Stimulated activated CD8-positive, alpha-beta memory T cell treated with anti-CD3 and anti-CD28 coated beads, Interleukin-4, amount 100 ng/mL, for 4 hours (primary cell): ENCODE measurements at places on chromosomes 6 and 20.

DNA sequence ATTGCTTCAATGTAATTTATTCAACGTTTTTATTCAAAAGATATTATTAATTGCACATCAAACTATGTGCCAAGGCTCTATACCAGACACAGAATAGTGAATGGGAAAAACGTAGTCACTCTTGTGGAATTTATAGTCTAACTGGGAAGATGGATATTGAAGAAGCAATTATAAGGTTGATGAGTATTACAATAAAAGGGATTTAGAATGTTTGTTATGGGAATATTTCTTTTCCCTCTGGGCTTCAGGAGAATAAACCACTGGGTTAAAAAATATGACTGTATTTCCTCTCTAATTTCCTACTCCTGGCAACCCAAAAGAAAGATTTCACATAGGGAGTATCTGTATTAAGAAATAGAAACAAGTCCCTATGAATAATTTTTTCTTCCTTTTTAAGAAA lies 25.1 kb upstream of the UTRN start:
- DNase-seq = no peak

DNA sequence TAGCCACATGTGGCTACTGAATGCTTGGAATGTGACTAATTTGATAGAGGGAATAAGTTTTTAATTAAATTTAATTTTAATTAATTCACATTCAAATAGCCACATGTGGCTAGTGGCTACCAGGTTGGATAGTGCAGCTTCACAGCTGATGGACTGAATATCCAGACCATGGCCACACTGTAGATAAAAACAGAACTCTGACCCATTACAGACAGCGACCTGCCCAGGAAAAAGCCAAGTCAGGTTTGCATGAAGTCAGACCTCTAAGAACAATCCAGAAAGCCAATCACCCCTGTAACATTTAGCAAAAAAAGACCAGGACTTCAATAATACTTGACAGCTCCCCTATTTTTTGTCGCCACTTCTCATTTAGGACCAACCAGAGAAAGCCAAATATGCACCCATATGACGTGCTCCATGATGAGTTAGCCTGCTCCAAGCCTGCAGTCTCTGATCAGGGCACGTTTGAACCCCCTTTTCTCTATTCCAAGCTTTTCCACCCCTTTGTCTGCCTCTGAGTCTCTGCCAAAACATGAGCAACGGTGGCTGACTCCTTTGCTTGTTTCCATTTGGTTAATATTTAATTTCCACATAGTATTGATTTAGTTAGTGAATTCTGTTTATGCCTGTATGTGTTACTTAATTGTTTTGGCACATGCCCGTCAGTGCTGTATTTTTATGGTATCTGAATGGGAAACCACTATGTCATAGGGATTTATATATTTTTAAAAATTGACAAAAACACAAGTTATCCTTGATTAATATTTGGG lies 636.3 kb downstream of the UTRN start:
- no peak for DNase-seq

DNA sequence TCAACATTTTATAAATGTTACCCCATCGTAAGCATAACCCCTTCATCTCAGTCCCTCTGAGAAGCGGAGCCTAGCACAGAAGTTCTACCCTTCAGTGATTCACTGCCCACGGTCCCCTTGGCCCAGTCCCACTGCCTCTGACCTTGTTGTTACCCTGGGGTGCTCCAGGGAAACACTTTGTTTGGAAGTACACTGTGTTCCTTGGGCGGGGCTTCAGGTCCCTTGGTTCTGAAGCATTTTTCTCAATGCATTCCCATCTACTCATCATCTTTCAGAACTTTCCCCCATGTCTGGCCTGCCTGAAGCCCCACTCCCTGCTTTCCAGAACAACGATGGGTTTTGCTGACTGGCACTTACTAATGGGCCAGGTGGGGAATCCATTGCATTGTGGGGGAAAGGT lies 296.2 kb downstream of the FOXA2 start:
- DNase-seq = no peak

- no peak for DNase-seq
These were observed 219.5 kb downstream of the SMOC2 start for GRCh38 chr6:168660400-168660945.

DNA sequence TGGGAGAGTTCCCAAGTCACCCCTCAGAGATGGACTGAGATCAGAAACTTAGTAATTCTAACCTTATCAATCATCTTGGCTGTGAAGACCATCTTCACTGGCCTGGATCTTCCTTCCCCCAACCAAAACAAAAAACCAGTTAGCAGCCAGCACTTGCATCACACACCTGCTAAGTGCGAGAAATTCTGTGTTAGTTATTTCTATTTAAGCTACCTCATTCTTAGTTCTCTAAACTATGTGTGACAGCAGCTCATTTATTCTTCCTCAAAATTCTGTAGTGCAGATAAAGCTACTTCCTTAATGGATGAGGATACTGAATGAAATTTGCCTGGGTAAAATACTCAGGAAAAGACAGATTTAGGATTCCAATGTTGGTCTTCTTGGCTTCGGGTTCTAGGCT lies 18.2 kb upstream of the TAGAP start:
- no peak for DNase-seq

- no peak for DNase-seq
These were observed 128.0 kb downstream of the PHACTR1 start for GRCh38 chr6:12844284-12845223.

DNA sequence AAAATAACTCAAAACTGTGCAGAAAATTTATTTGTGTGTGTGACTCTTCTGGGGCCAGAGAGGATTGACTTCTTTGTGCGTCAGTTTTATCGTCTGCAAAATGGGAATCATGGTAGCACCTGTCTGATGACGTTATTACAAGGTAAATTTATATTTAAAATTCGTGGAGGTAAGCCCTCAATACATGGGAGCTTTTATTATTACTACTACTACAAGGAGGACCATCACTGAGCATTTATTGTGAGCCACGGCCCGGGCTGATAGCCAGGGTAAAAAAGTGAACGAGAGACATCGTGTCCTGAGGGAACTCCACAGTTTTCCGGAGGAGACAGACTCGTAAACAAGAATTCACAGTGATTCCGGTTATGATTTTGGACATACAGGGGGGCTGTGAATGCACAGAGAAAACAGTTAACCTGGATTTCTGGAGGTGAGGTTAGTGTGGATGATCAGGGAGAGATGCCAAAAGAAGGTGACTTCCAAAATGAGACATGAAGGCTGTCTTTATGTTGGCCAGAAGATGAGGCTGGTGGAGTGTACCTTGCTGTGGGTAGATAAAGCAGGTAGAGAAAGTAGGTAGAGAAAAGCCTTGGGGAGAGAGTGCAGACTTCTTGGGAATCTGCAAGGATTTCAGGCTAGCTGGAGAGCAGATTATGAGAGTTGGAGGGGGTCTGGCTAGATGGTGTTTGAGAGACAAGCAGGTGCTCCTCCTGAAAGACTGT lies 10.6 kb upstream of the SERINC3 start:
- no peak for DNase-seq

GRCh38 chr6:85744433-85744970 lies 101.8 kb upstream of the SYNCRIP start:
- DNase-seq = no peak

DNA sequence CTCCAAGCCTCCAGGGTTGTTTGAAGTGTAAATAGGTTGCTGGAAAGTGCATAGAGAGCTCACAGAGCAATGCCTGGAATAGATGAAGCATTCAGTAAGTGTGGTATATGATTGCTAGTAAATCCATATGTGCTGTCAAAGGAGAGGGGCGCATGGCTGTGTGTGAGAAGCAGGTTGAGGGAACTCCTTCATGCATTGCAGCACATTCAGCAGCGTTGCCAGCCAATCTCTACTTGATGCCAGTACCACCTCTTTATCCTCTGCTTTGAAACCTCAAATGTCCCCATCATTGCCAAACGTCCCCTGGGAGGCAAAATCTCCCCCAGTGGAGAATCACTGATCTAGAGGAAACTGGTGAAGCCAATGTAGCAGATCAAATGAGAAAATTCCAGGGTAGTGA lies 82.7 kb upstream of the RALGAPA2 start:
- no peak for DNase-seq

DNA sequence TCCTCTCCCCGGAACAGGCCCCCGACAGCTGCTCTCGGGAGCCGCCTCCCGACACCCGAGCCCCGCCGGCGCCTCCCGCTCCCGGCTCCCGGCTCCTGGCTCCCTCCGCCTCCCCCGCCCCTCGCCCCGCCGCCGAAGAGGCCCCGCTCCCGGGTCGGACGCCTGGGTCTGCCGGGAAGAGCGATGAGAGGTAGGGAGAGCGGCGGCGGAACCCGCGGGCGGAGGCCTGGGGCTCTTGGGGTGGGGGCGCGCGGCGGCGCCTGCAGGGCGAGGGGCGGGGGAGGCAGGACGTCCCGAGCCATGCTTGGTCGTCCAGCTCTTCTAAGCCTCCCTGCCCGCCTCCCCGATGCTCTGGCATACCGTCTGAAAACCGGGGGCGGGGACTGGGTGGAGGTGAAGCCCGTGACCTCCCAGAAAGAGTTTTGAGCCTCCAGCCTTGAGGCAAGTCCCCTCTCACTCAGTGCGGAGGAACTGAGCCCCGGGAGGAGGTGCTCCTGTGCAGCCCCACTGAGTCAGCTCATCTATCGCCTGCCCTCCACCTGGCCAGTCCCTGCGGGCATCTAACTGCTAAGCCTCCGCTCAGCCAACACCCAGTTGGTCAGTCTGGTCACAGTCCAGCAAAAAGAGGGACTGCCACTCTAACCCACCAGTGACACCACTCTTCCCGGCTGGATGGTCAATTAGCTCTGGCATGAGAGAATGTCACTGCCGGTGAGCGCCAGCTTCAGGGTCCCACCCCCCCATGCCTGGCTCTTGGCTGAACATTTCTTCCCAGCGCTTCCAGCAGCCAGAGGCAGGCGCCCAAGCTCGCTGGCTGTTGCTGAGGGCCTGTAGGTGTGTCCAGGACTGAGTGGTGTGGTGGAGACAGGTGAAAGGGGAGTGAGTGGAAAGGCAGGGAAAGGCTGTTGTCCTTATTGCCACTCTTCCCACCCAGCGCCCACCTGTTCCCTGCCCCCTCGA lies 482 bp downstream of the DDR1 start:
- DNase-seq = no peak

GRCh38 chr20:2805689-2806350 lies 5.4 kb upstream of the CPXM1 start:
- DNase-seq = no peak

DNA sequence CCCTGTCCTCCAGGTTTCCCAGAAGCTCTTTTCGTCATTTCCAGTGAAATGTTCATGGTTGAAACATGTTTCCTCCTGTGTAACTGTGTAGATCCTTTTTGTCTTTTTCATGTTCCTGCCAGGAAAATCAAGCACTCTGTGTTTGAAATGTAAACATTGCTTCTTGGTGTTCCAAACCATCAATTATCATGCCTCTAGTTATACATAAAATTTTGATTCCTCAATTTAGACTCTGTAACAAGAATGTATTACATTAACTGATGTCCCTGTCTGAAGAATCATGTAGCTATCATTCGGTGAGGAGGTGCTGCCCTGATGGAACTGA lies 546.3 kb upstream of the CITED2 start:
- DNase-seq = no peak

DNA sequence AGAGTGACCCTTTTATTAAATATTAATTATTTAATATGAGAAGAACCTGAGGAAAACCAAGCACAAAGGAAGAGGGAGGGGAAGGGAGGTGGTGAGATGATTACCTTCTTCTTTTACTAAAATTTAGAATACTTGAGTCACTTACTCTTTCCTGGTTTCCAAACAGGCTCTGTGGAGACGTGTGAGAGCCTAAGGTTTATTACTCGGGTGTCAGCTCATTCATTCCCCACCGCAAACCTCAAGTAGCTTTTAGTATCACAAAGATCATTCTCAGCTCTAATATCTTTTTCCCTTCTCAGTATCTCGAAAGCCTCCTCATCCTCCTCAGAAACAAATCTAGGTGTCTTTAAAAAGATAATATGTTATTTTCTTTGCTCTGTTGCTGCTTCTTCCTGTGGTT lies 497.2 kb upstream of the JARID2 start:
- DNase-seq = no peak

GRCh38 chr6:36020154-36020553 lies 4.3 kb downstream of the SLC26A8 start:
- no peak for DNase-seq

DNA sequence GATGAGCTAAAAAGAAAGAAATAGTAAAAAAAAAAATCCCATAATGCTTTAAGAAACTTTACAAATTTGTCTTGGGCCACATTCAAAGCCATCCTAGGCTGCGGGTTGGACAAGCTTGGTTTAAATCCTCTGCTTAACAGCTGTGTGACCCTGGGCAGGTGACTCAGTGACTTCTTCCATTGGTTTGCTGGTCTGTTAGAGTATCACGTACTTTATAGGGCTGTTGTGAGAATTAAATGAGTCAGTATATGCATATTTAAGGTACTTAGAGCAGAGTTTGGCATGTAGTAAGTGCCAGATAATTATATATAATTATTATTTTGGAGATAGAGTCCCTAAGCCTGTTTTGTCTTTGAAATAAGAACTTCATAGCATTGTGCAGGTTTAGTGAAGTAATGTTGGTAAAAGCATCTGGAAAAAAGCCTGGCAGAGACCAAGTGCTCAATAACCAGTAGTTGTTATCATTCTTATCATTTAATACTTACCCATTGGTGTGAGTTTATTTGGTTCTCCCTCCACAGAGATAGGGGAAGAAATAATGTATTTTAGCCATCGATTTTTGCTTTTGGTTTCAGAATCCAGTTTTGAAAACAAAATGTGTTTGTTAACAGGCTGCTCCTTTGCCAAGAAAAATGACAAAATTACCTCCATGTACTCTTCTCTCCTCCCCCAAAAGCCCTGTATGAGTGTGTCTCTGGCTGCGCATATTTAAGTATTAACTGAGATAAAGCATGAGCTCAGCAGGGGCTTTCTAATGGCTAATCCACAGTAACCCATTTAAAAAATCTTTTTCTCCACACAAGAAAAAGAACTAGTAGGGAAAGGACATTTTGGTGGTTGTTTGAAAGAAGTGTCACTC lies 67.2 kb downstream of the FOXO3 start:
- no peak for DNase-seq

DNA sequence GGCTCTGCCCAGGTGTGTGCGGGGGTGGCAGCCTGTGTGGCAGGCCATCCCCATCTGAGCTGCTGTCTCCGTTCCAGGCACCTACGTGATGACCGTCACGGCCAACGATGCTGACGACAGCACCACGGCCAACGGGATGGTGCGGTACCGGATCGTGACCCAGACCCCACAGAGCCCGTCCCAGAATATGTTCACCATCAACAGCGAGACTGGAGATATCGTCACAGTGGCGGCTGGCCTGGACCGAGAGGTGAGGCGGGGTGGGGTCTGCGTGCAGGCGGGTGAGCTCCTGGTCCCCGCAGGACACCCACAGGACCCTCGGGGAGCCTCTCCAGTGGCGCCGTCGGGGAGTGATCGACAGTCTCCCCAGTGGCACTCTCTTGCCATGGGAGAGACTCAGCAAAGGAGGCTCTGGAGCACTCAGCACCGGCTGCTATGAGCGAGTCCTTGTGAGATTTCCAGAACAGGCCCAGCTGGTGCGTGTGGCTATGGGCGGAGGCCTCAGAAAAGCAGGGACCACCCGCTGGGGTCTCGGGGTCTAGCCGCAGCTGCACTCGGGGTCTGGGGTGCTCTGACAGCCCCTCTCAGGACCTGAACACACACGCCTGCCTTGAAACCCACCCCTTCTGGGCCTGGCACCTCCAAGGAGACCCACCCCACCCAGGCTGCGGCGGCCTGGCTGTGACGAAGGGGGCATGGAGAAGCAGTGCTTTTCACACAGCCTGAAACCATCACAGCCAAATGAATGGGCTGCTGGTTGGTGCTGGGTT lies 191.8 kb downstream of the TAF4 start:
- DNase-seq = no peak

- no peak for DNase-seq
These were observed 6.0 kb downstream of the SLC22A23 start for GRCh38 chr6:3450888-3451287.
